Nucleus accumbens (tissue), 56 donors: ENCODE measurements at places on chromosomes 3 and 15.

DNA sequence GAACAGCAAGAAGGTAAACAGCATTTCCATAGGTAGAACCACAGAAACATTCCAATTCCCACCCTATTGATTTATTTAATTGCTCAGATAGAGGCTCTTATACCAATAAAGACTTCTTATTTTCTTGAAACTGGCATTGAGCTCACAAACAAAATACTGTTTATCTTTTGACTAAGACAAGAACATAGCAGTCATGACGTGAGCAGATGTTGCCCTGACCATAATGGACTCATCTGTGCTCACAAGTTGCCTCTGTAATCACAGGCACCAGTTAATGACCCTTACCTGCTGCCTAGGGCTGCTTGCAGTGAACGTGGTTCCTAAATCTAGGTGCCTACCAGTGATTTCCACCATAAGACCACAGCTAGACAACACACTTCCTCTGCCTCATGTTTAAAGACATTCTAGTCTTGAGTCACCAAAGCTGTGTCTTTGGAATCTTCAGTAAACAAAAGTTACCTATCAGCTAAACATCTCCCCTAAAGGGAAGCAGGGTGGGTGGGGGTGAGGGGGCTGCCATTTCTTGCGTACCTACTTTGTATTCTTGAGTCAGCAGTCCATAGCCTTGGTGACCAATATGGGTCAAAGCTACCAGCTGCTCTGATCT is 2.1 kb downstream of the FYCO1 start:
- no peak for DNase-seq

- no peak for DNase-seq
Observed at GRCh38 chr3:193829781-193830180, 236.8 kb downstream of the OPA1 start.

- DNase-seq = no peak
Observed at GRCh38 chr3:94875149-94875548, 812.3 kb downstream of the NSUN3 start.

- no peak for DNase-seq
Observed at GRCh38 chr3:26091626-26092025, 301.7 kb downstream of the OXSM start.

DNA sequence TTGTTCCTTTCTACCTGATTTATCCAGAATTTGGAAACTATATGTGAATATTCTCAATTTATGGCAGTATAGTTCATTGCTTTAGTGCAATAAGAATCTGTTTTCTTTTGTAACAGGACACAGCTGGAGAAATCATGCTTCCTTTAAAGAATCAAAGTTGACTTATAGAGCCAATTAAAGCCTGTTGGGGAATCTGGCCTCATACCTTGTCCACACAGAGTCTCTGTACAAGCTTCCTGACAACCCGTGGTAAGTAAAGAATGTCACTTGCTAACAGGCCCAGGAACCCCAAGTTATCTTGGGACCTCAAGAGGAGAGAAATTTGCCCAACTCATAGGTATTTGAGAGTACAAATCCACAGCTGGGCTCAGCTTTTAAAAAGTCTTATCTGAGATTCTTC is 10.2 kb downstream of the ZNF445 start:
- no peak for DNase-seq

- no peak for DNase-seq
Observed at GRCh38 chr15:39312984-39313383, 267.9 kb upstream of the THBS1 start.
